Endothelial cell (in vitro differentiated cells): ENCODE measurements at places on chromosomes 7 and 10. TPM values are rescaled to one million over a fixed set of nuclear protein-coding genes. Genes with fewer than 3 reads are reported as not detected.

TMEM270 gene
- not detected for total RNA-seq

DNA sequence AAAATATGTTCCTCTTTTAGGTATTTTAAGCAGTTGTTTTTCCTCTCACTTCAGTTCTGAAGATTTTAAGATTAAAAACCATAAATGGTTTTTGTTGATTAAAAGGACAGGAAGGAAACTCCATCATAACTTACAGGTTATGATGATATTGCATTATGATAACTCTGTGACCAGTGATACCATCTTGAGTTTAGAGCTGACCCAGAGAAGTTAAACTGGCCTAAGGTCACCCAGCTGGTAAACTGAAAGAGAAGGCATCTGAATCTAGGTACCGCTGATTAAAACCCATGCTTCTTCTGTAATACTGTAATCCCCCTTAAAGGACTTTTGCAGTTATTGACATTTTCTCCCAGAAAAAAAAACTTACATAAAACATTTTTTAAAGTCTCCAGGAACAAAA lies 29.6 kb downstream of the LOXL4 start:
- H3K4me3 ChIP-seq: no peak overlapping the region
- no peaks in the 10 kb centered on the region for H3K27me3 ChIP-seq
- H3K27ac ChIP-seq: no peak overlapping the region
- no peaks in the 10 kb centered on the region for H3K36me3 ChIP-seq

EPHA1 gene
- 7.1 TPM for total RNA-seq

BPGM gene
- 17.7 TPM for total RNA-seq

DNA sequence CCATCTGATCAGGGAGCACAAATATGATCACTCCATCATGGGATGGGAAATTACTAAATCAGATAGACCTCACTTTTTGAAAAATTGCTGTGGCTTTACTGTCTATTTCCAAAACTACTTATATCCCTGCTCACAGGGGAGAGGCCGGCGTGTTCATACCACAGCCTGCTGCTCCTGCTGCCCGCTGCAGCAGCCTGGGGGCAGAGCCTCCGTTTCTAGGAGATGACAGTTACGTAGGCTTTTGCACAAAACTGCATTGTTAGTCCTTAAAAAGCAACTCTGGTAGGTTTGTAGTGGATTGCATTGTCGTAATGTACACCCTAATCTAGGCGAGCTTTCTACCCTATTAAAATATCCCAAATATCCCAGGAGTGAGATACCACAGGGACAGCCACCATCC lies 203.7 kb downstream of the EBF3 start:
- H3K36me3 ChIP-seq: no peaks in the 10 kb centered on the region
- DNase-seq: no peak
- H3K27me3 ChIP-seq: peaks cover 6% of the 10 kb centered on the region
- no peak overlapping the region for H3K4me3 ChIP-seq
- no peak overlapping the region for H3K27ac ChIP-seq

DNA sequence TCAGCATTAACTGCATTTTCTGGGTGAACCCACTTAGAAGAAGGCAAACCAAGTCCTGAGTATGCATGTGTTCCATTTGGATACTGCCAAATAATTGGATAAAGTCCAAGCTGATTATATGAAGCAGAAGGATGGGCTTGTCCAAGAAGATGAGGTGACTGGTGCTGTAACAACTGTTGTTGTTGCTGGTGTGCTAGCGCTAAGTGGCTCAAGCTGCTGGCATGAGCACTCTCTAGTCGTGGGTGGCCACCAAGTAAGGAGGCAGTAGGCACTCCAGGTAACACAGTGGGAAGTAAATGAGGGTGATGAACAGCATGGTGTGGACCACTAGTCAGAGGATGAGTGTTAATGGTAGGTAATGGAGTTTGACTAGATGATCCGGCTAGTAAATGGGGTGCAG lies 80.4 kb downstream of the NRBF2 start:
- peaks cover 8% of the 10 kb centered on the region for H3K36me3 ChIP-seq
- H3K4me3 ChIP-seq: peak overlapping the region; percentile 32
- H3K27me3 ChIP-seq: peaks cover 1% of the 10 kb centered on the region
- peaks cover 2% of the 10 kb centered on the region for H3K4me1 ChIP-seq
- no peak overlapping the region for H3K27ac ChIP-seq
- no peak for DNase-seq

DNA sequence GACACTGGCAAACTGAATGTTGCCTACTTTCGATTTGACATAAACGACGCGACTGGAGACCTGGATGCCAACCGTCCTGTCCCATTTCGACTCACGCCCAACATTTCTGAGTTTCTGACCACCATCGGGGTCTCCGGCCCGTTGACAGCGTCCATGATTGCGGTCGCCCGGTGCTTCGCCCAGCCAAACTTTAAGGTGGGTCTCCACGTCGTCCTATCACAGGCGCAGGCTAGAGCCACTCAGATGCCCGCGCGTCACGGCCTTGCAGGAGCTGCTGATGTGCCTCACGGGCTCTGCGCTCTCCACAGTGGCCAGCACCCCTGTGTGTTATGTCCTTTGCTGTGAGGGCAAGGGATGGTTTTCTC lies 132.6 kb downstream of the SMURF1 start:
- peak overlapping the region; percentile 51 for H3K4me3 ChIP-seq
- DNase-seq: no peak
- H3K27me3 ChIP-seq: peaks cover 14% of the 10 kb centered on the region

UCN3 gene
- total RNA-seq: not detected

GRCh38 chr10:30233186-30233959 lies 115.7 kb downstream of the MTPAP start:
- H3K36me3 ChIP-seq: peaks cover 3% of the 10 kb centered on the region
- peaks cover 8% of the 10 kb centered on the region for H3K4me1 ChIP-seq
- no peak for DNase-seq
- H3K4me3 ChIP-seq: no peak overlapping the region
- H3K27ac ChIP-seq: no peak overlapping the region
- H3K27me3 ChIP-seq: no peaks in the 10 kb centered on the region
